ENCODE measurements at places on chromosomes 1 and 21.

GRCh38 chr21:41678924-41679318, 87.9 kb downstream of the RIPK4 start:
- DNase-seq: no peak

DNA sequence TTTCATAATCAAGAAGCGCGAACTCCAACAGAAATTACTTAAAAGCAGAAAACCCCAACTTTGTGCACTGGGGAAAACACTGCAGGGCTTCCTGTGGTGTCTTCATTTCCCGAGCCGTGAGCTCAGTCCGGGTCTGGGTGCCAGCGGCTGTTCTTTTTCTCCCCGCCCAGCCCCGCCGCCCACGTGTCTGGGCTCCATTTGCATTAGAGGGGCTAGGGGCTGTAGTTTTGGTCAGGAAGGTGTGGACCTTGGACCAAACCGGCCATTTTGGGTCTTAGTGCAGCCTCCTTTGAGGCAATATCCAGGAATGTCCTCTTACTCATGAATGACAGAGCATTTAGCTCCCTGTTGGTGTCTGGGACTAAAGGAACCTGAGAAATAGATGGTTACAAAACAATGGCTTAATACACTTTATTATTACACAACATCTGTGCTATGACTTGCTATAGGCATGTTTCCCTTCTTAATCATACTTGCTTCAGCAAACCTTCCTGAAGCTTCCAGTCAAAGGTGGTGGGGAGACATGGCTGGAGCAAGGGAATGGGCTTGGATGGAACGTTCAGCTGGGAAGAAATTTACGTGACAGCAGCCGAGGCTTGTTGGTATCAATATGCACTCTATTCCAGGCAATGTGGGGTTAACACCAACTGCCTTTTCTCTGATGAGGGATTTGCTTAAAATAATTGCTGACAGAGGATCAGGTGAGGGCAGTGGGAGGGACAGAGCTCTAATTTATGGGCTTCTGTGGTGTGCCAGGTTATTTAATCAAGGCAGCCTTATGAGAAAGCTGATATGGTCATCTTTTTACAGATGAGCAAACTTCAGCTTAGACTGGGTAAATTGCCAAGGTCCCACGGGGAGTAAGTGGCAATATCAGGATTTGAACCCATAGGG, 1.1 kb downstream of the AGTRAP start:
- no peak for DNase-seq

- DNase-seq: no peak
These were observed 11.7 kb upstream of the ACTRT2 start for GRCh38 chr1:3009556-3009955.

- no peak for DNase-seq
These were observed 8.0 kb upstream of the RAP1GAP start for GRCh38 chr1:21677168-21677567.

DNA sequence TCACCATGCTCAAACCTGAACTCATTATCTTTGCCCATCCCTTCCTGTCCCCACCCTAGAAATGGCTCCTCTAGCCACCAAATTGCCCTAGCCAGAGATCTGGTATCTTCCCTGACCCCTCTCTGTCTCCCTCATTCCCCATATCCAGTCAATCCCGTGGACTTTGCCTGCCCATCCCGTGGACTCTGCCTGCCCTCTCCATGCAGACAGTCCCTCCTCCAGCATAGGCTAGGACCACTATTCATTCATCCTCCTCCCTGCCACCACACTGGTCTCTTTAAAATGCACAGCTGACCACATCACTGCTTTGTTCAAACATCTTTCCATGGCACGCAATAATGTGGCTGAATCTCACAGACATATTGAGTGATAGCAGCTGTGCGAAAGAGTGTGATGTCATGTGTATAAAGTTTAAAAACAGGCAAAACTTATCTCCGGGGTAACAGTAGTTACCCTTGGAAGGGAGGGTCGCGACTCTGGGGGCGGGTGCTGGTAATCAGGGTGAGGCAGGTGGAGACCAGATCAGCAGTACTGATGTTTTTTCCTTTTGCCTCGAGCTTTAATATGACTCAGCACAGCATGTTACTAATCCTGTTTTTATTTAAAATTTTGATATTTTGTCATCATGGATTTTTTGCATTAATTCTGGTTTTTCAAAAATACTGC, 4.8 kb upstream of the SLC2A1 start:
- DNase-seq: no peak

DNA sequence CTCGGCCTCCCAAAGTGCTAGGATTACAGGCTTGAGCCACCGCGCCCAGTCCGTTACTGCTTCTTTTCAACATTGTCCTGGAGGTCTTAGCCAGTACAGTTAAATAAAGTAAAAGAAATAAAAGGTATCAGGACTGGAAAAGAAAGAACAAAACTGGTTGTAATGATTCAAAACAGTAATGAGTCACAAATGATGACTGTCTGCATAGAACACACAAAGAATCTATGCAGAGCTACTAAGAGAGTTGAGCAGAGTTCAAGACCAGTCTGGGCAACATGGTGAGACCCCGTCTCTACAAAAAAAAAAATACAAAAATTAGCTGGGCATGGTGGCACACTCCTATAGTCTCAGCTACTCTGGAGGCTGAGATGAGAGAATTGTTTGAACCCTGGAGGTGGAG, 23.4 kb downstream of the BCAR3 start:
- DNase-seq: no peak

DNA sequence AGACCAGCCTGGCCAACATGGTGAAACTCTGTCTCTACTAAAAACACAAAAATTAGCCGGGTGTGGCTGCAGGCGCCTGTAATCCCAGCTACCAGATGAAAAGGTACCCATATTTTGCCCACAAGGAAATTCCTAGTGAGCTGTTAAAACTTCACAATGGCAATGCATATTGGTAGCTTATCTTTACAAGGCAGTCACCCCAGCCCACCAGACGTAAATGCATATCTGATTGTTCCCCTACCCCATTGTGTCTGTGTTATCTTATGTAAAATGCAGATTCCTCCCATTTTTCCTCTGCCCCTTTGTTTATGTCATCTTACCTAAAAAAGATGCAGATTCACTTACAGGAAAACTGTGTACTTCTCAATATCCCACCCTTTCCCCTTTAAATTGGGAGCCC, 103.1 kb upstream of the SLC2A1 start:
- no peak for DNase-seq

GRCh38 chr1:46554236-46554596, 2.8 kb upstream of the KNCN start:
- no peak for DNase-seq

GRCh38 chr1:15796086-15796462, 11.4 kb downstream of the UQCRHL start:
- DNase-seq: no peak

DNA sequence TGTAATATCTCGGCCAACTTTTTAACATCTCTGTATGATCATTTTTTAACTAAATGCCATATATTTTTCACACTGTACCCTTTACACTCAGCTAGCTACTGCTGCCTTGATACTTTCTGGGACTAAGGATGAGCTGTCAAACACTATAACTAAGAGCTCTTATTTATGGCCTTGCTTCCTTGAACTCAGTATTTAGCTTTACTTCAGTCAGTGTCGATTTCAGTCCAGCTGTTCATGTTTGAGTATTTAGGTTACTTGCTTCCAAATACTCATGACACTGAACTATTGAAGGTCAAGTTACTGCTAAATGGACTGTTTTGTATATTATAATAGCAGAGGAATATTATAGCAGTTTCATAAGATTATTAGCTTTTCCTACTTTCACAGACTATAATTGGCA, 25.9 kb upstream of the USP25 start:
- no peak for DNase-seq

DNA sequence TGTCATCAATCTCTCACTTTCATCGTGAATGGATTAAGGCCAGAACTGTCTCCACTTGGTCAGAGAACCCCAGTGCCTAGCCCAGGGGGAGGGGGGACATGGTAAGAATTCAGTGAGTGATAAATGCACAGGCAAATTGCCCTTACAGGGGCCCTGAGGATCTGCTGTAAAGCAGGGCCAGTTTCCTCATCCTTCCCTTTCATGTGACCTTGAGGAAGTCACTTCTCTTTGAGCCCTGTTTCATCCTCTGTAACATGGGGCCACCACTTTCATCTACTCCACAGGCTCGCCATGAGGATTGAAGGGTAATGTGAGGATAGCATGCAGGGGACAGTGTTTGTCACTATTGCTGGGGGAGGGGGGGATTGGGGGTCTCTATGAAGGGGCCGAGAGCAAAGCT, 28.1 kb upstream of the C1QA start:
- no peak for DNase-seq

DNA sequence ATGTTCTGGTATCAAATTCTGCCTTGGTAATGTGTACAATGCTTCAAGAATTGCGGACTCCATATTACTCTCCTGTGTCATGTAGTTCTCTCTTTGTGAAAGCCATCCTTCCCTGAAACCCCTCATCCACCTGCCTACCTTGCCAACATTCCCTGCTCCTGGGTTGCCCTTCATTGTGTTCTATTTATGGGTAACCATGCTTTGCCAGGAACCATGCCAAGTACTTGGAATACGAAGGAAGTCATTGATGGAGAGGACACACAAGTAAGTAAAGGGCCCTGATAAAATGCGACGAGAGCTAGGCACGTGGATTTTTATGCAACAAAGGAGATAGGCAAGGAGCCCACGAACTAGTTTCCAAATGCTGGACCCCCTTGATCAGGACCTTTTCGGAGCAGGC, 300.8 kb downstream of the DISC1 start:
- no peak for DNase-seq

GRCh38 chr1:196002906-196003305, 605.3 kb downstream of the KCNT2 start:
- DNase-seq: no peak

GRCh38 chr1:41657679-41658295, 173.3 kb upstream of the EDN2 start:
- no peak for DNase-seq

- no peak for DNase-seq
These were observed 1.1 kb upstream of the TRPM2 start for GRCh38 chr21:44352253-44352860.

- DNase-seq: no peak
These were observed 45.2 kb downstream of the GALNT2 start for GRCh38 chr1:230112131-230112701.

DNA sequence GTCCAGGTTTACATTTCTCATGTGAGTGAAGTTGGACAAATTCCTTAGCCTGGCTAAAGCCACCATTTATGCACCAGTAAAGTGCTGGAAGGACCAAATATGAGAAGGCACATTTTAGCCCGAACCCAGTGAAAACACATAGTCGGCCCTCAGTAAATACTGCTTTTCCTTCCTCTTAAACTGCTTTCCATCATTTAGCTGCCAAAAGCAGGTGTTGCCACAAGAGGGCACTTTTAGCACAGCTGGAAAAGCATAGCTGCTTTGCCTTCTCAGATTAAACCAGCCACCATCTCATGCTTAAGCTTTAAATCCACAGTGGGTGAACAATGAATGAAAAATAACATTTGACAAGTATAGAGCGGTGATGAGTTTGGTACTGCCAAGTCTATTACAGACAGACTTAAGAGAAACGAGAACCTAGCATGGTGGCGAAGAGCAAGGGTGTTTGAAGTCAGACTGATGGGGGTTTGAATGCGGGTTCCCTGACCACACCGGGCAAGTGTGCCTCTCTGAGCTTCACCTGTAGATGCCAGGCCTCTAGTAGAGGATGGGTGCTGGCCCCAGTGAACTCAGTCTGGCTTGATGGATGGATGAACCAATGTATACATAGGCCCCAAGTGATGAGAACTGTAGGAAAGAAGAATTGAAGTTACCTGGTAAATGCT, 57.8 kb downstream of the SLC35D1 start:
- peak; percentile 13 for DNase-seq

DNA sequence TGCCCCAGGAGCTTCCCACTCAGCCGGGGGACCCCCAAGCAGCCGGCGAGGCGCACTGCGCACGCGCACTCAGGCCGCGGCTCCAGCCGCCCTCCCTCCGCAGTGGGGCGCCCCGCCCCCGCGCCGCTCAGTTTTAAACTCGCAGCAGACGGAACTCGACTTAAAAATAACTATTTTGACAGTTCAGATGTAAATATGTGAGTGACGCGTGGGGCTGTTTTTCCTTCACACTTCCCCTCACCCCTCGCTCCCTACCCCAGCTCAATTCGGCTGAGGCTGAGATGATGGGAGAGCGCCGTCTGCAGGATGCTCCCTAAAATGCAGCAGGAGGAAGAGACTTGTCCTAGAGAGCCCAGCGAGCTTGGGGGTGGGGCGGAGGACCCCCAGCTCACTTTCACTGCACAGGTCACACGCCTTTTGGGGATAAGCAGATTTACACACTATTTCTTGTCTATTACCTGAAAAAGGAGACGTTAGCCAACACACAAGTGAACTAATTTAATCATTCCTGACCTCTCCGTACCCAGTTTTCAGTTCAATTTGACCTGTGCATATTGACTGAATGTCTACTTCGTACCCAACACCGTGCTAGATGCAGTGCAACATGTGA, 8.9 kb upstream of the LEMD1 start:
- DNase-seq: peak; percentile 42

GRCh38 chr1:184193451-184193850, 141.9 kb downstream of the TSEN15 start:
- no peak for DNase-seq

GRCh38 chr1:64082459-64082858, 121.0 kb upstream of the UBE2U start:
- DNase-seq: no peak

DNA sequence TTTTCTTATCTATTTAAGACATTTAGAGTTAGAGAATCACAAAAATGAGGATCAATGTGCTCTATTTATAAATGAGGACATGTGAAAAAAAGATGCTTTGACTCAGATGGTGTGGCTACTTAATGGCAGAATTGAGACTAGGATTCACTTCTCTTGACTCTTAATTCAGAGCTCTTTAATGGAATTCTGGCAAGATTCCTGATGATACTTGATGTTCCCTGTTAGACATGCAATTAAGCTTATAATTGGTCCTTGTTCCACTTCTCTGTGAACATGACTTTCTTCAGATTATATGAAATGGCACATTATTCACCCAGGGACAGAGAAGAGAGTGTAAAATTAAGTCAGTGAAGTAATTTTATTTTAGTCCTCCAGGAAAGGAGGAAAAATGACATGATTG, 165.3 kb downstream of the LRRC7 start:
- no peak for DNase-seq

- no peak for DNase-seq
These were observed 6.3 kb downstream of the PROK1 start for GRCh38 chr1:110457206-110457605.

DNA sequence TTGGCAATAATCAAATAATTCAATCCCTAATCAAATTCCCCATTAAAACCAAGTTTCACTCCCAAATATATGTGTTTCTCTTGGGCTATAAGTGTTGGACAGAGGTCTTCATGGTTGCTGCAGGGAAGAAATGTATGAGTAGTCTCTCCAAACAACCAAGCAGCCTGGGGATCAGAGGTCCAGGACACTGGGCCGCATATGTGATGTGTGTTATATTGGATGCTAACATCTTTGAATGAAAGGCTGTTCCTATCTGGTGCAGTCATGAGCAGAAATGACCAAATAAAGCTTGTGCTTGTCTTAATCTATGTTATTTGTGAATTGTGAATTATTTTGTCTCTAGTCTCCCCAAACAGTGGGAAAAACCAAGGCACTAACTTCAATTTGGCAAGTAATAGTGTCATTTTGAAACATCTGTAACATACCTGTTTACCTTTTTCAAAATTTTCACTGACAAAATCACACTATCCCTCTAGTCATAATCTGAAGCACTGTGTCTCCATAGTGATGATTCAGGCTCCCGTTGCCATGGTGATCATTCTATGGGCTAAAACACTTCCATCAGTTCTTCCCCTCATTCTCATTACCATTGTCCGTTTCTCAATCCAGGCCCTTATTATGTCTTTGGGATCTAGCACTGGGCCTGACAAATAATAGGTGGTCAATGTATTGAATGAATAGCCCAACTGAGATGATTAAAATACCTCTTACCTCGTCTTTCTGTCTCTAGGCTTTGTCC, 12.5 kb upstream of the TADA1 start:
- no peak for DNase-seq

GRCh38 chr1:234243521-234244260, 129.6 kb upstream of the COA6 start:
- no peak for DNase-seq

All from activated CD8-positive, alpha-beta memory T cell treated with anti-CD3 and anti-CD28 coated beads for 1 hour (primary cell).